ENCODE measurements at places on chromosomes 4 and X.

GRCh38 chrX:5802391-5802790 lies 426.3 kb downstream of the NLGN4X start:
- DNase-seq, result no peak

- DNase-seq, result peak; percentile 32
Observed at GRCh38 chr4:121227341-121227792, 63.2 kb upstream of the TNIP3 start.

- DNase-seq, result no peak
Observed at GRCh38 chr4:127355743-127356142, 277.0 kb upstream of the INTU start.

- DNase-seq, result no peak
Observed at GRCh38 chr4:2292646-2293108, 30.8 kb upstream of the MXD4 start.

DNA sequence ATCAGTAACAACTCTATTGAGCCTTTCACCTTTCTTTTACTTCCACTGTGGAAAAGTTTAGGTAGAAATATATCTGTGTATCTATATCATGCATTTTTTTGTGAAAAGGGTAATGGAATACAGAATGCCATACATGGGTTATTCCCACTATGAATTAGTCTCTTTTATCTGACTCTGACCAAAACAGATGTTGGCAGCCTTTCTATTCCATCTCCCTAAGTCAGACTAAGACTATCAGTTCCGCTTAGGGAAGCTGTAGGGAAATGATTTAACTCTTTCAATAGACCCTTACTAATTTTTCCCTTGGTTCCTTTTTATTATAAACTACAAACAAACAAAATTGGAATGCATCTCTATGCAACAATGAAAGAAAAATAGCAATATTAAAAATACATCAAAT lies 92.3 kb upstream of the LEF1 start:
- DNase-seq, result no peak

- no peak for DNase-seq
Observed at GRCh38 chr4:304969-305680, at the start of gene ZNF732. ZNF732 (minus strand) TSS chr4:305474; CDS start chr4:305310, 164 bp downstream.

DNA sequence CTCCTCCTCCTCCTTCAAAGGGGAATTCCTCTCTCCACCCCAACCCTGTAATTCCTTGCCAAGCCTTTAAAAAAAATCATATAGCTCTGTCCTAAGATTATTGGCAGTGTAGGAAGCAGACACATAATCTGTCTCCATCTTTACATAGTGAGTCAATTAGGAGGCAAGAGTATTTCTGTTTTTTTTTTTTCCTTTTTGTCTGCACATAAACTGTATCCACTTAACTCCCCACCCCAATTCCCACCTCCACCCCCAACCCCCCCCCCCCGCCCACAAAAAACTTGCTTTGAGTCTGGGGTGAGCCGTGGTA lies 182.5 kb downstream of the RASL11B start:
- no peak for DNase-seq

- no peak for DNase-seq
Observed at GRCh38 chr4:174592985-174593335, 70.7 kb upstream of the HPGD start.

- no peak for DNase-seq
Observed at GRCh38 chr4:72432282-72432681, 136.7 kb downstream of the ADAMTS3 start.

GRCh38 chr4:43992552-43992951 lies 456.1 kb downstream of the KCTD8 start:
- no peak for DNase-seq

DNA sequence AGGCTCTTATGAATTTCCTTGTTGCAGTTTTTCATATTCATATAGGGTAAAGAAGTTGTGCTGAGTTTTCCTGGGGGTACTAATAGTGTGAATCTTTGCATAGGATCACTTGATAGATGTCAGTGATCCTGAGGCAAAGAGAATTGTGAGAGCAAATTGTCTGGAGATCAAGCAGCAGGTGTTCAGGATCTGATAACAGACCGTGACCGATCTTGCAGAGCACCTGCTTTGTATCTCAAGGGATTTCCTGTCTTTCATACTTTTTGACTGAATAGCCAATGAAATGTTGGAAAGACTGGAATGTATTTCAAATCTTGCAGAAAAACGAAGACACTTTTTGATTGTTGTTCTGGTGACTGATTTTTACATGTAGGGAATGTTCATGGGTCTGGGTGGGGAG lies 914.5 kb downstream of the STIM2 start:
- DNase-seq, result no peak

- DNase-seq, result peak; percentile 49
Observed at GRCh38 chr4:140049024-140049848, 104.7 kb downstream of the MAML3 start.

GRCh38 chrX:50442426-50443116 lies 28.1 kb downstream of the DGKK start:
- DNase-seq, result no peak

GRCh38 chrX:1582686-1583437 lies 8.5 kb upstream of the AKAP17A start:
- DNase-seq, result peak; percentile 92

GRCh38 chrX:13009844-13010243 lies 34.6 kb downstream of the FAM9C start:
- no peak for DNase-seq

DNA sequence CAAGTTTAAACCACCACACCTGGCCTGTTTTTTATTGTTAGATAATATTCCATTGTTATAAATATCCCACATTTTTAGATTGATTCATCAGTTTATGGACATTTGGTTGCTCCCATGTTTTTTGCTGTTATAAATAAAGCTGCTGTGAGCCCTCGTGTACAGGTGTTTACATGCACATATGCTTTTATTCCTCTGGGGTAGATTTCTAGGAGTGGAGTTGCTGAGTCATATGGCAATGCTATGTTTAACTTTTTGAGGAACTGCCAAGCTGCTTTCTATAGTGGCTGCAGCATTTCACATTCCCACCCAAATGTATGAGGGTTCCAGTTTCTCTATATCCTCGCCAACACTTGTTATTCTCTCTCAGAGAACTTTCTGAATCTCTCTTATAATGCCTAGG lies 90.5 kb downstream of the TBL1X start:
- DNase-seq, result no peak

DNA sequence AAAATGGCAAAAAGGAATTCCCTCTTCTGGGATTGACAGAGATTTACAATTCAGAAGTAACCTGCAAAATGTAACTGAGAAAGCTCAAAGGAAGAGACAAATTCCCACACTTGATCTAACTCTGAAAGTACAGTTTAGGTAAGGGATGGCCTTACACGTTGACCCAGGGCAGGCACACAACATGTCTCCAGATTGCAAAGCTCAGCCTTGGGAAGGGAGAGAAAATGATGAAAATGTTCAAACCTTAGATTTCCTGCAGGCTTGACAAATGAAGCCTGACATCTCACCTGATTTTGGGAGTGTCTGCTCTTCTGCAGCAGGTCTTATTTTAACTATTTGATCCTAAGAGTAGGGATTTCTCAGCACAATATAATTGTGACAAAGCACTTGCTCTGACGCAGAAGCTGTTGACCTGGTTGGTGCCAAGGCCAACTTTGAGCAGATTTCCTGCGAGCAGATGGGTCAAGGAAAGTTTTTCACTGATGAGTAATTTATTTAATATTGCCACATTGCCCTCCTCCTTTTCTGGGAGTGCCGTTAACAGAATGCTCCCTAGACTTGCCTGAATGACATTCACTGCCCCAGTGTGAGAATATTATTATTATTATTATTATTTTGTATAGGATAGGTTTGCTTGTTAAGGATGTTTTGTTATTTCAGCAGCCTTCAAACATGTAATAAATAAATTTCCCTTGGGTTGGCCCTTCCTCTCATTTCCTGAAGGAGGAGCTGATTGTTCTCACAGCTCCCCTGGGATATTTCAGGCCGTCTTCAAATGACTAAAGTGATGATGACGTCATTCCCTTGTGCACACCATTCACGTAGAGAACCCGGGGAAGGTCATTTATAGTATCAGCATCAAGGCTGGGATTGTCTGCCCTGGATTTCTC lies 157.1 kb downstream of the VEGFC start:
- DNase-seq, result no peak

DNA sequence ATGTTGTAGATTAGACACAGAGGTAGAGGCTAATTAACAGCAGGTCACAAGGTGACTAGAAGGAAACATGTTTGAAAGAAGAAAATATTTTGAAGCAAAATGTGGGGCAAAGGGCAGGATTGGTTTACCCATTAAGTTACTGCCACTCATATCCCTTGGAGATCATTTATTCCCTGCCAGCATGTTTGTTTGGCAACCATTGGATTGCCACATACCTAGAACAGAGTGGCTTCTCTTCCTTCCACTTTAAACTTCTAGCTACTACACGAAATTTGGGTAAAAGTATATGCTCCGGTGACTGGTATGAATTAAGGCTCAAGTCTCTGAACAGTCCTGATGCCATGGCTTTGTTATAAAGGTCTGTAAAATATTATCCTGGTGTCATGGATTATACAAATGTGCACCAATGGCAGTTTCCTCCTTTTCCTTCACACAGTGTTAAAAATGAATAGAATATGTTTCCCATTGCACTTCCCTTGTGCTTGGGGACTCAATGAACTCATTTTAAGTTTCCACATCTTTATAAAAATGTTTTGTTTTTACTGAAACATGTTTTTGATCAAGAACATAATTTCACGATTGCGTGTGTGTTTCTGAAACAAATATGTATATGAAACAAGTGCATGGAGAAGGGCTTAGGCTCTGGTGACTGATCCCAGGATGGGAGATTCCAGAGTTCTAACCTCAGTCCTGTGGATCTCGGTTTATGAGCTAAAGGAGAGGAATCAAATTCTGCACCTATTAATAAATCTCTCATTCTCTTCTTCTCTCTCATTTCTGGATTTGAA lies 12.3 kb downstream of the BMP3 start:
- no peak for DNase-seq

GRCh38 chrX:24561121-24561520 lies 86.0 kb downstream of the PCYT1B start:
- peak; percentile 28 for DNase-seq
